ENCODE measurements at places on chromosomes 1 and 21.
A peak's percentile ranks its signal among the peaks of the same experiment; 100 is the strongest.

DNA sequence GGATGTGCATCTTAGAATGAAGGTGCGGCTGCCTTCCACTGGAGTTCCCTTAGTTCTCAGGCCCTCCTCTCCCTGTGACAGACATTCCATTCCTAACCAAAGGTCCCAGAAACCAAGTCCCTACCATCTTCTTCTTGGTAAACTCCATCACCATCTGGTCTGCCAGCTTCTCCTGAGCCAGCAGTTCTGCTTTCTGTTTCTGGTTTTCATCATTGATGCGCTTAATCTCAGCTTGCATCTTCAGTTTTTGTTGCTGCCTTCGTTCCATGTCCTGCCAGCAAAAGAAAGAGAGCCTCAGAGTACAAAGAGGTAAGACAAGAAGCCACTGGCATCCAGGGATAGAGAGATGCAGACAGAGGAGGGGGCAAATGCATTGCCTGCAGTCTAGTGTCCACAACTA lies 18.0 kb upstream of the VSIG8 start:
- DNase-seq = no peak

DNA sequence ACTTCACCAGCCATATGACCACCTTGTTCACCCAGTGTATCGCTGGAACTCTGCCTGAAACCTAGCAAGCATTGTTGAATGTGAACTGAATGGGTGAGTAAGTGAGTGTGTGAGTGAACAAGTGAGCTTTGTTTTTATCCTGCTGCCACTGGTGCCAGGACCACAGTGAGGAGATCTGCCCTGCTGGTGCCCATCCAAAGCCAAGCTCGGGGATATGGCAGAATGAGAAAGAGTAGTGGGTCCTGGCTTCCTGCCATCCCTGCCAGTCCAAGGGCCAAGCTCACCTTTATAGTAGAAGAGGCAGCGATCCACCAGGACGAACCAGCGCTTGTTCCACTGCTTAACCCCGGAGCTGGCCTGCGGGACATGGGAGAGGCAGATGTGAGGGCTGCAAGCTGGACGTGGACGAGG lies 53.4 kb upstream of the GOLT1A start:
- no peak for DNase-seq

DNA sequence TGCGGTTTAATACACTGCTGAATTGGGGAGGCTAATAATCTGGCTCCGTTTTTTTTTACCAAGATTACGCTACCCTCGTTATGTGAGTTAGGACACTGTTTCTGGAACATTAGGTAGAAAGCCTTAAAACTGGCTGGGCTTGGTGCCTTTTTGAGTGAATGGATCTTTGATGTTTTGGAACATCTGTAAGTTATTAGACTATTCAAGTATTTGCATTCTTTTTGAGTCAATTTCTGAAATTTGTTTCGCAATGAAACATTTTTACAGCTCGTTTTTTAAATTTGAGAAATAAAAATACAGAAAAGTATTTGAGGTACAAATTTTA lies 106.9 kb downstream of the LTN1 start:
- no peak for DNase-seq

DNA sequence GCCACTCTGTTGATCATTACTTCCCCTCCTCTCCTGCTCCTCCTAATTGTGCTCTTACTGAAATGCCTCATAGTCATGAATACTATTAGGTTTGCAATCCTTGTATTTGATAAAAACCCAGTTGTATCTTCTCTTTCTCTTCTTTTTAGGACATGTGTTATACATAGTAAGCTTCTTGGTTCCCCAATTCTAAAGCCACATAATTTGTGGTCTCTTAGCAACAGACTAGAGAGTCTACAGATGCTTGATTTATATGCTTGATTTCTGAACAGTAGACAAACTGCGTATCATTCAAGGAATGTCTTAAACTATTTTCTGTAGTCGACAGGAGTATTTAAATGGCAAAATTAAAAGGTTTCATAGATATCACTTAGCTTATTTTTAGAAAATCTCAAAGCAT lies 1598.9 kb downstream of the PLA2G4A start:
- DNase-seq = no peak

DNA sequence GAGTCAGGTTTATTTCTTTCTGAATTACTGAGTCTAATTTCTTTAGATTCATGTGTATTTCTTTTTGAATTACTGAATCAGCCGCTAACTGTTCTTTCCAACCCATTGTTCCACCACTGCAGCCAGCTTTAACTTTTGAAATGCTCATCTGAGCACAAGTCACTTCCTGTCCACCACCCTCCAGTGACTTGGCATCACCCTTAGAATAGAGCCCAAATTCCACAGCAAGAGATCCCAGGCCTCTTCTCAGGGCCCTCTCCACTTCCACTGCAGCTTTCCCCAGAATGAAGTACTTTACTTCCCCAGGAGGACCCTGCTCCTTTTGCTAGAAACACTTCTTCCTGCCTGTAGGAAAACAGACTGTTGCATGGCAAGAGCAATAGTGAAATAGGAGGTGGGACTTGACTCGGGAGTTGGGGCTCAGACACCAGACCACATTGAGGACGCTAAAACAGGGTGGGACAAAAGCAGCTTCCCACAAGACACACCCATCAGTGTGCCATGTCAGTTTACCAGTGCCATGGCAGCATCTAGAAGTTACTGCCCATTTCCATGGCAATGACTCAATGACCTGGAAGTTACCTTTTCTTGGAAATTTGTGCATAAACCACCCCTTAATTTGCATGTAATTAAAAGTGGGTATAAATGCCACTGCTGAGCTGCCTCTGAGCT lies 56.5 kb upstream of the ADAR start:
- no peak for DNase-seq

DNA sequence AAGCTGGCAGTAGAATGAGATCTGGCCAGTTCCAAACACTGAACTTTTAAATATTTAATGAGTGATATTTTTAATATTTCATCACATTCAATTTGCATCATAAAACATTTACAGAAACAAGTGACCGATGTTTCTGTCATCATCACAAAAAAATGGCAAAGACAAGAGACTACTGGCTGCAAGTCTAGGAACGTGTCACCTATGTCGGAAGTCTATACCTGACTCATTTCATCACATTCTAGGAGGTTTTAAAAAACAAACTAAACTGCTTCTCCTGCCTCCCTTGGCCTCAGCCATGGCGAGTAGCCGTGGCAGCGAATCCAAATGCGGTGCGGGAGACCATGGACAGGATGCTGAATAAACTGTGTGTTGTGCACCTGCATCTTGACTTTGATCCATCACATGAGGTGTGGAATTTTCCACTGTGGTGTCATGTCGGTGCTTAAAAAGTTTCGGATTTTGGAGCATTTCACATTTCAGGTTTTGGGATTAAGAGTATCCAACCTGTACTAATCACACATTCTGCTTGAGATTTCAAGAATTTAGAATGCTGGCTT lies 43.1 kb downstream of the CLSTN1 start:
- DNase-seq = no peak

DNA sequence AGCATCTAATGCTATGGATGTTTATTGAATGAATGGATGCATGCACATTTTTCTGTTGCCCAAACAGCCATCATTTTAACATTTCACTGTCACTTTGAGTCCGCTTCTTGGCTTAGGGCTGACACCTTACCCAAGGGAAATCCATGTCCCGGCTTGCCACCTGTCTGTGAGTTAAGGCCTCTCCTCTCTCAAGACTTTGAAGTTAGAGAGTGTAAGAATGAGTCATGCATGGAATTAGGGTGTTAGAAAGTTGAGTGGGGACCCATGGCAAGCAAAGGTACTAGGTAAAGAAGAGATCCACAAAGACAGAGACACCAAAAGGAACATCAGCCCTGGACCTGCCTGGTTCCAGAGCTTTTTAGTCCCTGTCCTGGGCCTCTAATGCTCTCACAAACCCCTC lies 35.1 kb downstream of the ATP1A1 start:
- no peak for DNase-seq

DNA sequence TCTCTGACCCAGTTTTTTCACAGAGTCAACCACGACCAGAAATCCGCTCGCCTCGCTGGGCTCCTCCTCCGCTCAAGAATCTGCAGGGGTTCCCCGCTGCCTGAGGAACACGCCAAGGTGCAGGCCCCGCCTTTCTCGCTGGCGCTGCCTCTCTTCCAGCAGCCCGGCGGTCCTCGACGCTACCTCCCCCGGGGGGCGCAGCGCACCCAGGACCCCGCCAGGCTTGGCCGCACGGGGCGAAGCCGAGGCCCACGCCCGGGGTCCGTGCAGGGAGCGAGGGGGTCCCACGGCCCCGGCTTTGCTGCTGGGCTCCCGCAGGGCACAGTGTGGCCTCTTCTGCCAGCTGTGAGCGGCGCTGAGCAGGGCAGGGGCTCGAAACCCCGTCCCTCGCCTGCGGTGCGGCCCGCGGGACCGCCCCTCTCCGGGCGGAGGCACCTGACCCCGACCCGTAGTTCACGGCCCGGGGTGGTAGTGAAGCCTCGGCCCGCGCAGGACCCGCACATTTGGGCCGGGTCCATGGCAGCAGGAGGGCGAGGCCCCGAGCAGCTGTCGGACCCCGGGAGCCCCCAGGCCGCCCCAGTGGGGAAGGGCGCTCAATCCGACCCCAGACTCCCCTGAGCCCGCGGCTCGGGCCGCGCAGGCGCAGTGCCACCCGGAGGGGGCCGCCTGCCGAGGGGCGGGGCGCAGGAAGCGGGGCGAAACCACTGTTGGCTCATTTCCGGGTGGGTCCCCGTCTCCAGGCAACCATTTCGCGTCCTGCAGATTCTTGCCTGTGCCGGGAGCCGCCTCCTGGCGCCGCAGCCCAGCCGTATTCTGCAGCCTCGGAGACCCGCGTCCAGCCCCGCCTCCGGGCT lies 10.0 kb upstream of the MMEL1 start:
- peak; percentile 89 for DNase-seq

DNA sequence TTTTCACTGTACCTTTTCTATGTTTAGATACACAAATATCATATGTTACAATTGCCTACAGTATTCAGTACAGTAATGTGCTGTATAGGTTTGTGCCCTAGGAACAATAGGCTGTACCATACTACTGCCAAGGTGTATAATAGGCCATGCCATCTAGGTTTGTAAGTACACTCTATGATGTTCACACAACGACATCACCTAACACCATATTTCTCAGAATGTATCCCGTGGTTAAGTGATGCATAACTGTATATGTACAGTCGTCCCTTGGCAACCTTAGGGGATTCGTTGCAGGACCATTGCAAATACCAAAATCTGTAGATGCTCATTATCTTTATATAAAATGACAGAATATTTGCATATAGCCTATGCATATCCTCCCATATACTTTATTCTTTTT lies 5.8 kb upstream of the SSR2 start:
- no peak for DNase-seq

DNA sequence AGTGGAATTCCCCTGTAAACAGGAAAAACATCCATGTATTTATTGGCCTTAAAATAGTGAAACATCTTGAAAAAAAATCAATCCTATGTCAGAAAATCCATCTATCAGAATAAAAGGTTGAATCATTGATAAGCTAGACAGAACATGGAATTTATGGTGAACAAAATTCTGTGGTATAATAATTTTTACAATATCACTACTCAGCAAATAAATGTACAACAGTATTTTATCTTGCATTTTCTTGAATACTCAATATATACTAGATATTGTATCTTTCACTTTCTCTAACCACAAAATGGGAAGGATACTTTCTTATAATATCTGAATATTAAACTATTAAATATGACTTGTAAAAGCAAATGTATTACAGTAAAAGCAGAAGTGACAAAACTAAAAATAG lies 5.7 kb upstream of the UBE4B start:
- no peak for DNase-seq

GRCh38 chr1:51517361-51518032 lies 1.6 kb downstream of the EPS15 start:
- no peak for DNase-seq

Measured in NCI-H1105 treated with DMSO at 0.1 percent for 48 hours (cell line).